ENCODE measurements at places on chromosomes 1 and 21.

DNA sequence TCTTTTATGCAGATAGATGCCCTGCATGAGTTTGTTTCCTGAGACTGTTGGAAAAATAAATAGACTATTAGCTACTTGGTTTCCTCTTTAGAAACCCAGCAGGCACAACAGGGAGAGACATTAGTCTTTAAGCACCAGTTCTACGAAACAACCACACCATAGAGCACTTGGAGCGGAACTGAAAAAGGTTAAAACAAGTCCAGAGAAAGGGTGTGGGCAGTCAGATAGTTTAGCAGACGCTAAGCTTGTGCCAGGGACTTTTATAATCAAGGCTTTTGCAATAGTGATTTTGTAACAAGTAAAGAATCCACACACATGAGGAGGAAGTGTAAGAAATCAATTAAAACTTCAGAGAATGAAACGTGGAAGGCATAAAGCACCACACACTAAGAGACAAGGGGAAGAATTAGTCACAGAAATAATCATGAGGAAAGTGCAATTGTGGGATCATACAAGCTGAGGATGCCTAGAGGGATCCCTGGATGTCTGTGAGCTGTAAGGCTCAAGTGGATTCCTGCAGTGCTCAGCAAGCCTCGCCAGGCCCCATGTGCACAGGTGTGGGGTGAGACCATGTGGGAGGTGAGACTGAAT, 37.8 kb upstream of the TLR5 start:
- DNase-seq, result peak; percentile 56

DNA sequence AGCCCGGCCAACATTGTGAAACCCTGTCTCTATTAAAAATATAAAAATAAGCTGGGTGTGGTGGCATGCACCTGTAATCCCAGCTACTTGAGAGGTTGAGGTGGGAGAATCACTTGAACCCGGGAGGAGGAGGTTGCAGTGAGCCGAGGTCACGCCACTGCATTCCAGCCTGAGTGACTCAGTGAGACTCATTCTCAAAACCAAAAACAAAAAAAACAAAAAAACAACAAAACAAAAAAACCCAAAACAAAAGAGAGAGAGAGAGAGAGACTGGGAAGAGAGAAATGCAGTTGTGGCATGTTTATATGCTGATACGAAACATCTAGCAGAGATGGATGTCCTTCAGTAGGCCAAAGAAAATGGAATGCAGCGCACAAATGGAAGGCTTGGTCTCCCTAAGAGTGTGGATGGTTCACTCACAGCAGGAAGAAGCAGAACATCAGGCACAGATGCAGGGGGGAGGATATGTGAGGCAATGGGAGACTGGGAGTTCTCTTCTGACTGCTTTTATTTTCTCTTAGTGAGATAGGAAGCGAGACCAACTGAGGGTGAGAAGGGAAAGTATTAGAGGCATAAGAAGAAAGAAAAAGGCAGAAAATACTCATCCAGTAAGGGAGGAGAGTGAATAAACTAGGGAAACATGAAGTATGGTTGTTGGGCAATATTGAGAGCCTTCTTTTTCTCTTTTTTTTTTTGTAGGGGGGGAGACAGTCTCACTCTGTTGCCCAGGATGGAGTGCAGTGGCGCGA, 16.0 kb downstream of the THEM4 start:
- DNase-seq, result no peak

- DNase-seq, result no peak
These were observed 775 bp upstream of the PRPF38B start for GRCh38 chr1:108691128-108691941.

DNA sequence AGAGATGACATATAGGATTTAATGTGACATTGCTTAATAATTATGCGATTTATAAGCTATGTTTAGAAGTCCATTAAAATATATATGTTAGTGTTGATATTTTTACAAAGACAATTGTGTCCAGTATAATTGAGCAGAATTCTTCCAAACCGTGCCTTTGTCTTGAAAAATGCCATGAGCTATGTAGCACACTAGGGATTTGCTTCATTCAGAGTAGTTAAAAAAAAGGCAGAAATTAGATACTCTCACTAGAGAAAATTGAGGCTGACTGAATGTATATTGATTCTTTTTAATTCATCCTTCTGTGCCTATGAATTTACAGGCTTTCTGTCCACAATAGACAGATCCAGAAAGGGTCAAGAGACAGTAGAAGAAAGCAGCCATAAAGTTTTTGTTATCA, 429.0 kb downstream of the NEGR1 start:
- no peak for DNase-seq

DNA sequence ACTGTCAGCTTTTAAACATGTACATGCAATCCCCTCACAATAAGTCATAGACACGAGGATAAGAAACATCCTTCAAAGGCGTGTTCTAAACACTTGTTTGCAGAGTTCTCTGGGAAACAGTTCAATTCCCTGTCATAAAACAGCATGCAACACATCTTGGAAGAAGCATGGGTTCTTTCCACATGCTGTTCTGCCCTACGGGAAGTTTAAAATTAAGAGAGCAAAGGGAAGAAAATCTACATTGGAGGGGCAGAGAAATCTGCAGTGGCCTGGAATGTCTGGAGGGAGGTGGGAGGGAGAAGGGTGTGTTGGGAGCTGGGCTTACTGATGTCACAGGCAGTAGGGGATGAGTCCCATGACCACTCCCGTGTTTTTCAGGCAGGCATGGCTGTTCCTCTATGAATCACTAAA, 98.3 kb upstream of the SLC2A1 start:
- DNase-seq, result no peak

DNA sequence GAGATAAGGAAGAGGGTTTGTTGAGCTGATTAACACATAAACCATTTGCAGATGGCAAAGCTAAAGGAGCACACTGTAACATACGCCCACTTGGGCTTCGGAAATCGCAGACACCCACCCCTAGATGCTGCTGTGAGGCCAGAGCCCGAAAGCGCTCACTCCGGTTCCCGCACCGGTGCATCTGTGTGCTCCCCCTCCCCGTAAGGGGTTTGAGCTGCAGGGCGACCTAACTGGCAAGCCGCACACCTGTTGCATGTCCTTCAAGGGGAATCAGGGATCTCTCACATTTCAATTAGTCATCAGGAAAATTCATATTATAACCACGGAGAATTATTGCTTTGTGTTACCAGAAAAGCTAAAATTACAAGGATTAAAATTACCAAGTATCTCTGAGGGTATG, 1.4 kb upstream of the CFH start:
- no peak for DNase-seq

GRCh38 chr1:157831968-157832626, 9.5 kb downstream of the CD5L start:
- no peak for DNase-seq

GRCh38 chr1:16392740-16393569, 25.9 kb downstream of the SZRD1 start:
- DNase-seq, result no peak

GRCh38 chr1:228020686-228021354, 14.0 kb downstream of the WNT3A start:
- DNase-seq, result no peak

DNA sequence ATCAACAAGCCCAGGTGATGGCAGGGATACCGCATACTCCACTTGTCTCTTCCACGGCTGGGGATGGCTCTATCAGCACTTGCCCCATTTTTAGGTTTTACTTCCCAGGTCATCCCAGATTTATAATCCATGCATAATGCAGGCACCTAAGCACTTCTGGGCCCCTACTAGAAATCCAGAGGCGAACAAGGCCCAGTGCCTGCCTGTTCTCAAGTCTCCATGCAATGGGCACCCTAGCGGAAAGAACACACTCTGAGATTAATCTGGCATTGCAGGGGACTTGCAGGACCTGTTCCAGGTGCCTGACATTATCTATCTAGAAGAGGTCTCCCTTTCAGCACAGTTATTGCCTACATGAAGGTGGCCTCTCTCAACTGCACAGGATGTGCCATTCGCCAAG, 39.8 kb downstream of the HIVEP3 start:
- no peak for DNase-seq

DNA sequence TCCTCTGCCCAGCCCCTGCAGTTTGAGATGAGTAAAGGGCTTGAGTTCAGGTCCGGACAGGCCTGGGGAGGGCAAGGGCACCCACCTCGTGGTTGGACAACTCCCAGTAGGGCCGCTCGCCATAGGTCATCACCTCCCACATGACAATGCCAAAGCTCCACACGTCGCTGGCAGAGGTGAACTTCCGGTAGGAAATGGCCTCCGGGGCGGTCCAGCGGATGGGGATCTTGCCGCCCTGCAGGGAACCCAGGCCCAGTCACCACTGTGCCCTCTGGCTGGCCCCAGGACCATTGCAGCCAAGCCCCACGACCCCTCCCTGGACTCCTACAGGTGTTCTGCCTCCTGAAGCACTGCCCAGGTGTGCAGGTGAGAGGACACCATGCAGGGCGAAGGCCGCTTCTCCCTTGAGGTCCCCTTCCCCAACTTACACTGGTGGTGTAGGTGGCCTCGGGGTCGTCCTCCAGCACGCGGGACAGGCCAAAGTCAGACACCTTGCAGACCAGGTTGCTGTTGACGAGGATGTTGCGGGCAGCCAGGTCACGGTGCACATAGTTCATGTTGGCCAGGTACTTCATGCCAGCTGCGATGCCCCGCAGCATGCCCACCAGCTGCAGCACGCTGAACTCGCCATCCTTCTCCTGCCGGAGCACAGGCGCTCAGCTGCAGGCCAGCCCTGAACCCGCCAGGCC, 24.1 kb downstream of the EPHA2 start:
- DNase-seq, result no peak

GRCh38 chr1:960363-961131, at the start of gene KLHL17:
Gene KLHL17, plus strand, starts transcription at chr1:960584. Its CDS starts 110 bp downstream, at chr1:960694.
- DNase-seq, result no peak

- no peak for DNase-seq
These were observed 16.4 kb downstream of the FAM151A start for GRCh38 chr1:54606990-54607325.

- DNase-seq, result no peak
These were observed 43.2 kb downstream of the CAPN8 start for GRCh38 chr1:223622132-223622842.

DNA sequence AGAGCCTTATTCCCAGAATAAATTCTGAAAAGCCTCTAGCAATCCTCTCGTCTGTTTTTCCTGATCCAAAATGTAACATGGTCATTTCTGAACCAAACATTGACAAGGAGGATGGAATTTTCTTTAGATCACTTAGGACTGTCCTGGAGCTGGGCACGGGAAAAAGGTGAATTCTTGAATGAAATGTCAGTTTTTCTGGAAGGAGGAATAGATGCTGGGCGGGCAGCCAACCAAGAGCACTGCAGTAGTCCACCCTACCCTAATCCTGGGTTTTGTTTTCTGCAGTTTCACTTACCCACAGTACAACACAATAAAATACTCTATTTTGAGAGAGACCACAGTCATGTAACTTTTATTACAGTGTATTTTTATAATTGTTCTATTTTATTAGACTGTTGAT, 20.9 kb downstream of the RIT1 start:
- DNase-seq, result no peak

GRCh38 chr1:156246781-156247459, 936 bp downstream of the PAQR6 start:
- no peak for DNase-seq

- no peak for DNase-seq
These were observed 10.2 kb downstream of the VN1R5 start for GRCh38 chr1:247266053-247266452.

Data from SK-N-MC (cell line).